ENCODE measurements at places on chromosomes 1 and 21. TPM values are rescaled to one million over a fixed set of nuclear protein-coding genes. Genes with fewer than 3 reads are reported as not detected.

The TRAF3IP3 gene
- total RNA-seq = 0.70 TPM

The KRTAP12-2 gene
- total RNA-seq = not detected

The TMIGD3 gene
- 0.89 TPM for total RNA-seq

The PTPN14 gene
- 25.1 TPM for total RNA-seq

The LCE3E gene
- total RNA-seq = not detected
